ENCODE measurements at places on chromosomes 6 and 20.

GRCh38 chr6:44305200-44305725 is 7.9 kb downstream of the AARS2 start:
- no peak for DNase-seq

DNA sequence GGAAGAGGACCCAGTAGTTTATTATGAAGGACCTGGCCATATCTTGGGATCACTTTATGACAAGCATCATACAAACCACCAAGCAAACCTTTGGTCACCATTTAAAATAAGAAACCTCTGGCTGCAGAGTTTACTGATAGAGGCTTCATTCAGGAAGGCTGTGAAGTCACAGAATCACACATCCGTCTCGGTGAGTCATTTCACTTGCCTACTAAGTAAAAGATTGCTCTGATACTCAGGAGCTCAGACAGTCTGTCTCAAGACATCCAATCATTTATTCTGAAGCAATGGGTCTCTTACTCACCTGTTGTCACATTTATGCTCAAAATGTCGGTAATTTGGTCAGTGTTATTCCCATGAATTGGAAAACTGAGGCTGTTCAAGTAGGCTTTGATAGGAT is 33.7 kb downstream of the ADGRF5 start:
- DNase-seq: no peak

GRCh38 chr20:542777-543368 is 717 bp downstream of the CSNK2A1 start:
- DNase-seq: peak; percentile 13

DNA sequence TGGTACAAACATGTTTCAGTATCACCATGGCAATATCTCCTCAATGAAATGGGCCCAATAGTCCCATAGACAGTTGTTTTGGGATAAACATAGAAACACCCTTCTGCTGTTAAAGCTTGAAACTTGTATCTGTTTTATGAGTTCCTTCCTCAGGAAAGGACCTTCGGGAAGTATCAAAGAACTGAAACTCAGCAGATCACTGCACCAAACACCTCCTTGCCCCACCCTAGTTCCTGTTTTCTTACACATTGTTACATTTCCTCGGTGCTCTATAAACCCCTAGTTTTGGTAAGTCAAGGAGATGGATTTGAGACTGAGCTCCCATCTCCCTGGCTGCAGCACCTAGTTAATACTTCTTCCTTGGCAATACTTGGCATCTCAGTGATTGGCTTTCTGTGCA is 73.8 kb upstream of the ECI2 start:
- DNase-seq: no peak

GRCh38 chr6:92682516-92683398 is 736.6 kb downstream of the EPHA7 start:
- no peak for DNase-seq

DNA sequence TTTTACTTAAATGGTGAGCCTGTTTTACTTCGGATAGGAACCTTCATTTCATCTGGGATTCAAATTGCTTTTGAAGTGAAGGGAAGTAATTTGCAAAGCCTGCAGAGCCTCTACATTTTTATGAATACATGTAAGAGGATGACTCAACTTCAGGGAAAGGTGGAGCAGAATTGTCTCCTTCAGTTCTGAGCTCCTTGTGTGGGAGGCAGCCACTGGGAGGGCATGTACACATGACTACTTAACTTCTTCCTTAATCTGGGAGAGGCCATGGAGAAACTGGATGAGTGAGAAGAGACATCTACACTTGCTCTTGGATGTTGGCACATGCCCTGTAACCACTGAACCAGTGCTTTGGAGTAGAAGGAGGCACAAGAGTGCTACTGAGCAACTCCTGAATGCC is 145.1 kb upstream of the NRSN1 start:
- no peak for DNase-seq

DNA sequence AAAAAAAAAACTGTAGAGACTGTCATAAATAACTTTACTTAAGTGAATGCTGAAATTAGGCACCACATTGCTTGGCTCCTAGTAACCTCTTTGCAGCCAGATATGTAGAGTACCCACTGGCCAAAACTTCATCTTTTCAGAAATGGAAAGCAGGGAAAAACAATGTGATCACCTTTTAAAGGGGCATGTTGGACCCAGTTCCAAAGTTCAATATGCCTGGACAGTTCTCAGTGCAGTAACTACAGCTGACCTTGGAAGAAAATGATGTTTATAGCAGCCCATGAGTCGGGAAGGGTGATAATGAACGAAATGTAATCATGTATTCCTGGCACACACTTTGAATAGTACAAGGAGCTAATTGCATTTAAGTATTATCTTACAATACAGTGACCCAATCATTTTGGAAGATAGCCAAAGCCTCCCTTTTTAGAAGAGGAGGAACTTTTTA is 93.6 kb upstream of the TAB2 start:
- peak; percentile 48 for DNase-seq

DNA sequence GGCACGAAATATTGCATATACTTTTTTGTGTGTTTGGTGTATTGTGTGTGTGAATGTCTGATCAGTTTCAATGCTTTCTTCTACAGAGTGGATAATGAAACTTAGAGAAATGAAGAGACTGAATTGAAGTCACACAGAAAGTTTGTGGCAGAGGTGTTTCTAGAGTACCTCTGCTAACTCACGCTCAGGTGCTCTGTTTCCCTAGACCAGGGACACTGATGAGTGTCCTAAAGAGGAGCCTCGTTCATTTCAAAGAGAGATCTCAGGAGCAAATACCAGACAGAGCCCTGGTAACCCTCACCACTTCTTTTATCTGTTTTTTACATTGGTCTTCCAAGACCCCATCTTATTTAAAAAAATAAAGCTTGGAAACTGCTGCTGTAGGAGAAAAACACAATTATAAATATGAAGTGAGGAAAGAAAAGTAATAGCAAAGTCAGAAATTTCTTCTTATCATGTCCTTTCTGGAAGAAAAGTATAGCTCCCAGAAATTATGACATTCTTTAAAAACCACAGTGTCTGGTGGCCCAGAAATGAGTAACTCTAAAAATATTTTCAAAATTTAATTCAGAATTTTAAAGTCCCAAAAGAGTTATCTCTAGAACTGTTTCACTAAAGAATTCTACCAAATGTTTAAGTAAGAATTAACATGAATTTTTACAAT is 720.6 kb downstream of the RFPL4B start:
- DNase-seq: no peak

- DNase-seq: no peak
Observed at GRCh38 chr20:33897313-33897912, 86.3 kb downstream of the CHMP4B start.

All from NCI-H1105 treated with DMSO at 0.1 percent for 48 hours (cell line).